ENCODE measurements at places on chromosomes 3 and 15. TPM values are rescaled to one million over a fixed set of nuclear protein-coding genes. Genes with fewer than 3 reads are reported as not detected.

DNA sequence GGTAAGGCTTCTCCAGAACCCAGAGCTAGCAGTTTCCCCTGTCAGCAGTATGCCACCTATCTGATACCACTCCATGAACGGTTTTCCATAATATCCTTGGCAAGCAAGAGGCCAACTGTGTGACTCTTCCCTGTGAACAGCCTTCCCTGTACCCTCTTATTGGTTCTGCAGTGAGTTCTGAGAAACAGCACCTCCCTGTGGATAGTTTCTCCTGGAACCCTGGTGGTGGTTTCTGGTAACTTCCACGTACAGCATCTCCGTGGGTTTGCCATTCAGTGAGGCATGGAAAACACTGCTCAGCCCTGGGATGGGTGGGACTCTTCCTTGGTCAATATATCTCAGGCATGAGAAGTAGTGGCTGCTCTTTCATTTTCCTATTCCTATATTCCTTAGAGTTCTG lies 19.4 kb upstream of the SERPINI2 start:
- DNase-seq, result peak; percentile 68

GRCh38 chr3:156581033-156581432 lies 26.1 kb upstream of the SSR3 start:
- no peak for DNase-seq

The CFAP100 gene
- total RNA-seq, result not detected

The IL5RA gene
- total RNA-seq, result not detected

The HES1 gene
- total RNA-seq, result 42.3 TPM

The ISLR2 gene
- not detected for total RNA-seq

- no peak for DNase-seq
Observed at GRCh38 chr3:46356276-46356675, 2.4 kb downstream of the CCR2 start.

- no peak for DNase-seq
Observed at GRCh38 chr3:177789500-177789899, 592.2 kb upstream of the TBL1XR1 start.

- DNase-seq, result no peak
Observed at GRCh38 chr3:183340222-183340621, 87.2 kb downstream of the B3GNT5 start.

DNA sequence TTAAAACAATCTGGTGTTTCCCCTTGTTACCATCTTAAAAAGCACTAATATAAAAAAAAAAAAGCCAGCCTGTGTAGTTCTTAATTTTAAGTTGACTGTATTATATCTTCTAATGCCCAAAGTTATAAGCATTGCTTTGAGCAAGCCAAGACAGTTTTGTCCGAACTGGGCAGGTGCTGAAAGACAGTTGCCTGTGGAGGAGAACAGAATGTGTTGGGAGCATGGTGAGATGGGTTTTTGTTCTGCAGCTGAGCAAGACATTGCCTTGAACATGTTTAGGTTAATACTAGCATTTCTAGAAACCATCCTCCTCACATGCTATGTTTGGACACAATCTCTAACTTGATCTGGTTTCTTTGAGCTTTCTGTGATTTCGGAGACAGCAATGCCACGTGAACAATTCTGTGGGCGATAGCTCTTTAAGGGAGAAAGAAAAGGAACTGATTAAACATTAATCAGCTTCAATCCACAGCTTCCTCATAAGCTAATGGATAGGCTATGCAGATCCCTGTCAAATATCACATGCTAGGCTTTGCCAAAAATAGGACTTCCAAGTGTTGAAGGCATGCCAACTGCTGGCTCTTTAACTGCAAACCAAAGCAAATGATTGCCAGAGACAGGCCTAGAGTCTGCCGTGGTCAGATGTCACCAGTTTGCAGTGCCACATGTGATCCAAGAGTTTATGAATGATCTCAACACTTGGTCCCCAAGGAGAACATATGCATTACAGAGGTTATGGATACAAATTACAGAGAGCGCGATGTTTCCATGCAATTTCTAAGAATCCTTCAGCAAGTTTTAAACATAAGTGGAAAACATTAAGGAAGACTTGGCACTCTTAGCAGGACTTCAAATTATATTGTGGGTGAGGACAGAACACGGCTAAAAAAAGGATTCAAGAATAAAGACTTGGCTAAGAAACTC lies 428.1 kb downstream of the ROBO2 start:
- DNase-seq, result peak; percentile 15

DNA sequence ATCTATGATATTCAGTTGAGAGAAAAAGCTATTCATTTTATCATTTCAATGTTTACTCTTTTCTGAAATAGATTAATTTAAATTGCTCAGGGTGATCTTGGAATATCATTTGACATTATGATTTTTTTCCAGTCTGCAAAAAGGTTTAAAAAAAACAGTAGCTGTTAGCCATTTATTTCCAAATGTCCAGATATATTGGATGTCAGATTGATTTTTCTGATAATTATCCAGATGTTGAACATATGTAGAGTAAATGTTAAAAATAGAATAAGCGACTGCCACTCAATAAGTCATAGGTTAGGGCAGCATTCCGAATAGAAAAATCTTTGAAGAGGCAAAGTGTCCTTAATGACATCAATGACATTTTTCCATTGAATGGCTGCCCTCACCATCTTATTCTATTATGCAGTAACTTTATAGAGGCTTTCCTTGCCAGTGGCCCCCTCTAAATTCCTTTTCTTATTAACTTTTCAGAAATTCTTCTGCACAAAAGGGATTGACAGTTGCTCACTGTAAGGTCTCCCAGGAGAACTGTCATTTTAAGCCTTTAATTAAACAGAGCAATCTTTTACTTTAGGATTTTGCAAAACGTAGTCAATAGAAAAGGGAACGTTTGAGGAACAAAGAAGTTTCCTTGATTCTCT lies 316.5 kb downstream of the GBE1 start:
- no peak for DNase-seq

DNA sequence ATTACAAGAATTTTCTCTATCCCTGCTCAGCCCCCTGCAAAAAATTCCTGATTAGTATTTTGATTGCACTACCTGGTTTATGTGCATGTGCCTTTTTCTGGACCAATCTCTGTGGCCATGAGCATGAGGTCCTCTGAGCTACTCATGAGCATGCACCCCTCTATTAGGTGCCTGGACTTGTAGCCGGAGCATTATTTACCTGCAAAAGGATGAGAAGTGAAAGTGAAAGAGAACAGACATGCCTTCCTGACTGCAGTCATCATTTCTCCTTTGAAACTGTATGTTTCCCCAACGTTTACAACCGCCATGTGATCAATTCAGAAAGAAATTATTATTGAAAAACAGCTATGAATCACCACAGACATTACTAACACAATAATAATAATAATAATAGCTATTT lies 1008.8 kb downstream of the ROBO2 start:
- DNase-seq, result no peak

The DISP2 gene
- total RNA-seq, result 0.34 TPM

The ISLR gene
- total RNA-seq, result not detected

DNA sequence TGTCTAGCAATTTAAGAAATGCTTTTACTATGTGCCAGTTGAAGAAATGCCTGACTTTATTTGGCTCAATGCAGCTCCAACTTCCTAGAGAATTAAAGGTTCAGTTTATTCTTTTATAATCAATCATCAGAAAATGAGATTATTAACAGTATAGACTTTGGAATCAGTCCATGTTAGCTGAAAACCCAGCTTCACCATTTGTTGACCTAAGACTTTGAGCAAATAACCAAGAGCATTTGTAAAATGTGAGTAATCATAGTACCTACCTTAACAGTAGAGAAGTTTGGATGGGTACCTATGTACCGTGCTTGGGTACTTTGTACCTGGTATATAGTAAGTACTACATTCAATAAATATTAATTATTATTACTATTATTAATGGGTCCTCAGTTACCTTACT lies 105.9 kb downstream of the RARB start:
- no peak for DNase-seq

The HRG gene
- total RNA-seq, result not detected

The MUC4 gene
- total RNA-seq, result not detected

- DNase-seq, result no peak
Observed at GRCh38 chr3:106157411-106157810, 288.6 kb upstream of the CBLB start.

DNA sequence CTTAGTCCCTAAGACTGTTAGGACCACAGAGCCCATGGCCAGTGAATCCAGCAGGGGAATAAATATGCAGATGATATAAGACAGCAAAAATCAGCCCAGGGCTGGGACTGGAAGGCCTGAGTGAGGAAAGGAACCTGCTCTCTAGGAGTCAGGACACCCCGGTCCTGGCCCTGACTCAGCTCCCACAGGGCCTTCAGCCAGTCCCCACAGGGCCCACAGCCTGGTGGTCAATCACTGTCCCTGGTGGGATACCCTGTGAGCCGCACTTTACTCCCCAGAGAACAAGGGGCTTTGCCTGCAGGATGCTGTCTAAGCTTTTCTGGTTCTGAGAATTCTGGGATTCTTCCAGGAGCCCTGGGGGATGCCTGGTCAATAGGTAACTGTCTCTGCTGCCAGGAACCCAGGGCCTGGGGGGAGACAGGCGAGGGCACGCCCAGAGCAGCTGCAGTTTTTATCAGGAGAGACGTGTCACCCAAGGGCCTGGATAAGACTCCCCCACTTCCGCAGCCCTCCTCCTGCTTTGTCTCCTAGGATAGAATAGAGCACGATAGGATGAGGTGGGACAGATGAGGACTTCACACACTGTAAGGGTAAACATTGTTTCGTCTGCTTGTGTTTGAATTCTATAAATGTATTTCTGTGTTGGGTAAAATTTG lies 49.5 kb upstream of the MCF2L2 start:
- no peak for DNase-seq

The TPRG1 gene
- 0.45 TPM for total RNA-seq

The MINAR1 gene
- 2.4 TPM for total RNA-seq

DNA sequence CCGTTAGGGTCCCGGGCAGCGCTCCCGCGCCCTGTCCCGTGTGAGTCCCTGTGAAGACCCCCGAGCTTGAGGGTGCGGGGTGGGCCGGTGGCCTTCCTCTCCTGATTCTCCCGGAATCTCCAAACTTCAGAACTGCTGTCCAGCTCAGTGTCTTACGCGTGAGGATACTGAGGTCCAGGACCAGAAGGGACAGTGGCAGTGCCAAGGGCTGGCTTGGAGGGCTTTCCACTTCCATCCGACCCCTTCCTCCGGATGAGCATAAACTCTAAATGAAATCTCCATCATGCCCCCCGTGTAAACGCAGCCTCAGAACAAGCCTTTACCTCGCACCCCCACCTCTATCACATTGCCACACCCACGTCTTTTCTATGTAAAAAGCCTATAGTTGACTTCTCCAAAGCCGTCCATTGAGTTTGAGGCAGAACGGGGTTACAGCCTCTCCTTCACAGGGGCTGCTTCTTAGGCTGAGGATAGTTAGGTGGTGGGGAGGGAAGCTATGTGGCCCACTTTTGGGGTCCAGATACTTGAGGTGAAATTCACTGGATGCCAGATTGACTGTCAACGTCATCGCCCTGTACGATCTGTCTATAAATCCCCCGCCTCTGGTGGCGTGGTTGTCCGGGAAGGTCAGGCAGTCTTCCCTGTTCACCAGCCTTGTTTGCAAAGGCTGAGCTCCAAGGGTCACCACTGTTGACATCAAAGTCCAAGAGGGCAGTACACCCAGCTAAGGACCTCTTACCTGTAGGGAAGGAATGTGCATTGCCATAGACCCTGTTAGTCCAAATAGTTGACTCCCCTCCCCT lies 1.1 kb downstream of the EDEM1 start:
- peak; percentile 51 for DNase-seq

- DNase-seq, result no peak
Observed at GRCh38 chr3:185931777-185932612, 5.8 kb downstream of the TRA2B start.

The COL6A6 gene
- total RNA-seq, result 0.11 TPM

GRCh38 chr3:183189641-183190040 lies 27.1 kb upstream of the LAMP3 start:
- no peak for DNase-seq

DNA sequence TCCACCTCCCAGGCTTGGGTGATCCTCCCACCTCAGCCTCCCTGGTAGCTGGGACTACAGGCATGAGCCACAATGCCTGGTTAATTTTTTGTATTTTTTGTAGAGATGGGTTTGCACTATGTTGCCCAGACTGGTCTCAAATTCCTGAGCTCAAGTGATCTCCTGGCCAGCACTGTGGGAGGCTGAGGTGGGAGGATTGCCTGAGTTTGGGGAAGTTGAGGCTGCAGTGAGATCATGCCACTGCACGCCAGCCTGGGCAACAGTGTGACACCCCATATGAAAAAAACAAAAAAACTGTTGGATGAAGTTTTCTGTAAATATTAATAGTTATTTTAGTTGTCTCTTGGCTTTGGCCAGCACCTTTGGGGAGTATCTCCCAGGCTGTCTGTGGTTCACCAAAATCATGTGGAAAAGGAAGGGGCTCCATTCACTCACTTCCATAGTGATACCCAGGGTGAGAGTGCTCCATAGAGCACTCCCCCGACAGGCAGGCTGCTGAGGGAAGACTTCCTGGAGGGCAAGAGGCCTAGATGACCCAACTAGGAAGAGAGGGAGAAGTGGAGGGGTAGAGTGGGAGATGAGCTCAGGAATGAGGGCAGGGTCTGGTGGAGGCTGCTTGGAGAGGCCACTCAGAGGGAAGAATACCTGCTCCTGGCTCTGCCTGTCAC lies 47.1 kb downstream of the CDC25A start:
- DNase-seq, result no peak

DNA sequence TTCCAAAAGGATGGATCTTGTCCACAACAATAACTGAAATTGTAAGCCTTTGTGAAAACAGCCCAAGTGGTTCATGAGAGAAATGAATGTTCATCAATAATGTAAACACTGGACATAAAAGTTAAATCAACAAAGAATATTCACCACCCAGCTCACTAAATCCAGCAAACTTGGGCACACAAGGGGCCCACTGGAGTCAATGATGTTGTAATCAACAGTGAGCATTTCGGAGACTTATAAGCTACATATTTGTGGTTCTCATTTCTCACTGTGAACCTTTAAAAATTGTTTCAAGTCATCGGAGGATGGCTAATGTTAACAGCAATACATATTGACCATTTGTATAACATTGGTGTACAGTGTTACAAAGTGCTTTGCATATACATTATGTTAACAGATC lies 63.1 kb downstream of the VGLL4 start:
- no peak for DNase-seq

DNA sequence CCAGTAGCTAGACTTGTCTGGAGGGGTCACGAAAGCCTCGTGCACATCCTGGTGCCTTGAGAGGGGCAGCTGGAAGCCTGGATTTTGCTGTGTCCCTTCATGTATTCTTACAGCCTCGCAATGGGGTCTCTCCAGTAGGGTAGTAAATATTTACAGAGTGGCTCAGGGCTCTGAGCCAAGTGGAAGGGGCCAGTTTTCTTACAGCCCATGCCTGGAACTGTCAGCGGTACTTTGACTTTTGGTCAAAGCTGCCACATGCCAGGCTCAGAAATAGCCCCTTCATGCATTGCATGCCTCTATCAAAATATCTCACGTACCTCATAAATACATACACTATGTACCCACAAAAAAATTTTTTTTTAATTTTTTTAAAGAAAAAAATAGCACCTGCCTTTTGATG lies 119.2 kb downstream of the OSBPL10 start:
- no peak for DNase-seq

GRCh38 chr15:62818691-62819090 lies 223.9 kb upstream of the TPM1 start:
- no peak for DNase-seq

GRCh38 chr3:42911551-42911950 lies 5.6 kb downstream of the ZNF662 start:
- DNase-seq, result no peak

DNA sequence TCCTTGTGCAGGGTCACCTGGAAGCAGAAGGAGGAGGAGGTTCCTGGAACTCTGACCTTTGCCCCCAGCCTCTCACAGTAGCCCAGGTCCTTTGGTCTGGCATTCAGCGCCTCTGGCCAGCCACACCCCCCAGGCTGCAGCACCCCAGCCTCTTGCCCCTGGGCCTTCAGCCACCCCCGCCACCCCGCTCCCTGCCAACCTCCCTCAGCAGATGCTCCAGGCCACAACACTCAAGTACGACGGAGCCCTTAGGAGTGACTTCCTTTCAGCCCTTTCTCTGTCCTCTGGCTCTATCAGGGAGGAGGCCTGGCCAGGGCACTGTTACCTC lies 45.2 kb downstream of the GRIP2 start:
- DNase-seq, result no peak

All from SK-MEL-5 (cell line).